ENCODE measurements at places on chromosomes 1 and 21.

DNA sequence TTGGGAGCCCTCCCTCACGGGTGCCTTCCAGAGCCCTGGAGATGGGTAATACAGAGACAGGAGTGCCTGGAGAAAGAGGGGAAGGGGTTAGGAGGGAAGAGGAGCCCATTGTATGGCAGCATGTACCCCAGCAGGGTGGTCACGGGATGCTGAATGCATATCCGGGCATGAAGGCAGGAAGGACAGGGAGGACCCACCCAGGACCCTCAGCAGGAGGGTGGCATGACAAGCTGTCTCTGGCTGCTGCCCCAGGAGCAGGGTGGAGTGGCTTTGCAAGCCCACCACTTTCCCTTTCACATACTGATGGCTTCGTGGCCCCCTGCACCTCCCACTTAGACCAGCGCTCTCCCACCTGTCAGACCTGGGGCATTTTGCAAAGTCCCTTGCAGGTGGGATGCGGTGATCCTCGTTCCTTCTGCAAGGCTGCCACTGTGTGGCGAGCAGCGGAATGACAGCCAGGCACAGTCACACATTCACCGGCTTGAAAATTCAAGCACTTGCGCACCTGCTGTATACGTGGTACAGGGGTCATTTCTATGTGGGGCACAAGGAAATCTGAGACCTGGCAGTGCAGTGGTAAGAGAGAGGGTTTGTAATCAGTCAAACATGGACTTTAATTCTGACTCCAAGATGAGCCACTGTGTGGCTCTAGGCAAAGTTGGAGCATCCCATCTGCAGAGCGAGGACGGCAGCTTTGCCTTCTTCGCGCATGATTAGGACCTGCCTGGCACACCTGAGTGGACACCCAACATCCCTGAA is 53.2 kb upstream of the TMEM51 start:
- DNase-seq = peak; percentile 8

GRCh38 chr1:231232870-231233734 is 7.9 kb upstream of the GNPAT start:
- DNase-seq = no peak

- no peak for DNase-seq
Observed at GRCh38 chr1:115214098-115214497, 124.0 kb downstream of the NGF start.

- DNase-seq = no peak
Observed at GRCh38 chr1:68136187-68136586, 85.8 kb upstream of the DIRAS3 start.

DNA sequence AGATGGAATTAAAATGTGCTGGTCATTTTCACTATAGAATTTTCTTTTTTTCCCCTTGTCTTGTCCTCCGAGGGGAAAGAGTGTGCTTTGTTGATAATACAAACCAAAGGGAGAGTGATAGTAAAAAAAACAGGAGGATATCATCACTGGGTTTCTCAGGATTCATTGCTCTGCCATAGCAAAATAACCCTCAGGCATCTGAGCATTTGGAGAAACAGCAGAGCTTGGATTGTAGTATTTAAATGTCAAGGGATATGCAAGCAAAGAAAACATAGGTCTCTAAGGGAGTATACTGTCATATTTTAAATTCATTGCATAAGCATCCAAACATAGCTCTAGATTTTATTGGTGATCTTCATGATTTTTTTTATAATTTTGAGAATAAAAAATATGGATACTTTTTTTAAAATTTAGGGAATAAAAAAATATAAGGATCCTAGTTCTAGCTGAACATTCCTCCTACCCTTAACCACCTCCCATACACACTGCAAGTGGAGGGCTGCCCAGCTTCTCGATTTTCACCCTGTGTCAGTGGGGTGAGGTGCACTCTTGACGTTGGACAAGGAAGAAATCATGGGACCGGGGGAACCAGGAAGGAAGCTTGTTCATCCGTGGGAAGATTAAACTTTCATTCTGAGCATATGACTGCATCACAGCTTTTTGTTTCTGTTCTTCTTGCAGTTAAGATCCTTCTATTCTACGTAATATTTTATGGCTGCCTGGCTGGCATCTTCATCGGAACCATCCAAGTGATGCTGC is 4.4 kb downstream of the ATP1B1 start:
- DNase-seq = no peak

GRCh38 chr1:204528241-204528640 is 12.0 kb downstream of the MDM4 start:
- no peak for DNase-seq

DNA sequence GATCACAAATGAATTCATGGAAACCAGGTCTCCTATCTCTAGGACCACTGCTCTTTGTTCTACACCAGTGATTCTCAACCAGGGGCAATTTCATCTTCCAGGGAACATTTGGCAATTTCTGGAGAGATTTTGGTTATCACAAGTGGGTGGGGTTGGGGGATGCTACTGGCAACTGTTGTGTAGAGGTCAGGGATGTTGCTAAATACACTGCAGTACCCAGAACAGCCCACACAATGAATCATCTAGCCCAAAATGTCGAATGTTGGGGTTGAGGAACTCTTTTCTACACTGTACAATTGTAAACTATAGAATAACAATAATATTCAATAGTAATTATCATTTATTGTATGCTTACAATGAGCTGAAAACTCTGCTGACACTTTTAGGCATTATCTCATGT is 55.7 kb upstream of the UBE2U start:
- no peak for DNase-seq

DNA sequence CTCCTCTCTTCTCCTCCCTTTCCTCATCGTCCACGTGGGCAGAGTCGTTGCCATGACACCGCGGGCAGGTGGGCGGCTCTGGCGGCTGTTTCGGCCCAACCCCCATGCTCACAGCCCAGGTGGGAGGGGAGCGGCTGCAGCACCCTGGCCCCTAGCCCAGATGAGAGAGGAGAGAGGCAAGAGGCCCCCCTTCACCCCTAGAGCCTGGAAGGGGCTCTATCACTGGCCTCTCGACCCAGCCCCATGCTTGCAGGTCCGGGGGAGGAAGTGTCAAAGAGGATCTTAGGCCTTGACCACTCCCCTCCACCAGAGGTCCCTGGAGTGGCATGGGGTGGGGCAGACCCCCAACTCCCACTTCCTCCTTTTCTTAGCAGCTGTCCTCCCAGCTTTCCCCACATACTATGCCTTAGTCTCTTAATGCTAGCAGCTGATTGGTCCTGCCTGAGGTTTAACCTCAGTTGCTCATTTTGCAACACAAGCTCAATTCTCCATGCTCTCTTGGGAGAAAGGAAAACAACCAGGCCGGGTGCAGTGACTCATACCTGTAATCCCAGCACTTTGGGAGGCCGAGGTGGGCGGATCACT is 10.4 kb downstream of the DLGAP3 start:
- DNase-seq = no peak

GRCh38 chr21:20445971-20446370 is 552.2 kb upstream of the NCAM2 start:
- no peak for DNase-seq

GRCh38 chr1:20185834-20186782 is at the start of the genes PLA2G2C and UBXN10:
PLA2G2C (minus strand) TSS chr1:20186518; CDS start chr1:20177363, 9,155 bp downstream.
UBXN10 (plus strand) TSS chr1:20186096; CDS start chr1:20190562, 4,466 bp downstream.
- DNase-seq = no peak

DNA sequence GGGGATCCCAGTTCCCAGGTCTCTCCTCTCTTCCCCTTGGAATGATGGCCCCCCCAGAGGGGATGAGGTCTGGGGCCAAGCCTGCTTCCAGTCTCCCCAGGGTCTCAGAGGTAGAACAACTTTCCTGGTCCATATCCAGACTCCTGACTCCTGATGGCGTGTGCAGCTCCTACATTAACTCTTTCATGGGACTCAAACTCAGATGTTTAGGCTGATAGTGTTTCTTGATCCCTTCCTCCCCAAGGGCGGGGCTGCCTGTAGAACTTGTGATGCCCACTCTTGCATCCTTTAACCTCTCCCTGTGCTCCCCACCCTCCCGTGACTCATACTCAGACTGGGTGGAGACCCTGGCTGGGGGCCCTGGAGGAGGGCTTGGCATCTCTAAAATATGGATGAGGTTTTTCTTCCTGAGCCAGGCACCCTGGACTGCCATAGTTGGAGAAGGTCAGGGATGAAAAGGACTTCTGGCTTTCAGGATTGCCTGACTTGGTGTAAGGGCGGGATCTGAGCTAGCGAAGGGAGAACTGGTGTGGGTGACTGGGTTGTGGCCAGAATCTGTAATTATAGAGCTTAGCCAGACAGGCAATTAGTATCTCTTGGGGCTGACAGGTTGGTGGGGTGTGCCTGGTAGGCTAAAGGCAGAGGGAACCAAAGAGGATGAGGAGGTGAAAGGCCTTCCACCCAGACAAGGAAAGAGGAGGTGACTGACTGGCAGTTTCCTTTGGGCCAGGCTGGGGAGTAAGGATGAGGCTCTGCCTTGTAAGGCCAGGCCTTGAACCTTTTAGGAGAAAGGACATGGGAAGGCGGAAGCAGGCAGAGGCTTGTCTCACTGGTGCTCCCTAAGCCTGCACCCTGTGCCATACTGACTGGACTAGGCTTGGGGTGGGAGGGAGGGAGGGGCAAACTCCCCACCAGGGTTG is 1.5 kb downstream of the ATP8B2 start:
- DNase-seq = no peak

DNA sequence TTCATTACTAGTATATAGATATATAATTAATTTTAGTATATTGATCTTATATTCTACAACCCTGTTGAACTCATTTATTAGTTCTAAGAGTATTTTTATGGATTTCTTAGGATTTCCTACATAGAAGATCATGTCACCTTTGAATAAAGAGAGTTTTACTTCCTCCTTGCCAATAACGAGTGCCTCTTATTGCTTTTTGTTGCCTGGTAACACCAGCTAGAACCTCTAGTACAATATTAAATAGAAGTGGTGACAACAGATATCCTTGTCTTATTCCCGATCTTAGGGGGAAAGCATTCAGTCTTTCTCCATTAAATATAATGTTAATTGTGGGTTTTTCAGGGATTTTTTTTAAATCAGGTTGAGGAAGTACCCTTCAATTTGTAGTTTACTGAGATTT is 40.8 kb downstream of the WNT2B start:
- DNase-seq = no peak

GRCh38 chr1:37461698-37462436 is 12.5 kb upstream of the ZC3H12A start:
- no peak for DNase-seq

DNA sequence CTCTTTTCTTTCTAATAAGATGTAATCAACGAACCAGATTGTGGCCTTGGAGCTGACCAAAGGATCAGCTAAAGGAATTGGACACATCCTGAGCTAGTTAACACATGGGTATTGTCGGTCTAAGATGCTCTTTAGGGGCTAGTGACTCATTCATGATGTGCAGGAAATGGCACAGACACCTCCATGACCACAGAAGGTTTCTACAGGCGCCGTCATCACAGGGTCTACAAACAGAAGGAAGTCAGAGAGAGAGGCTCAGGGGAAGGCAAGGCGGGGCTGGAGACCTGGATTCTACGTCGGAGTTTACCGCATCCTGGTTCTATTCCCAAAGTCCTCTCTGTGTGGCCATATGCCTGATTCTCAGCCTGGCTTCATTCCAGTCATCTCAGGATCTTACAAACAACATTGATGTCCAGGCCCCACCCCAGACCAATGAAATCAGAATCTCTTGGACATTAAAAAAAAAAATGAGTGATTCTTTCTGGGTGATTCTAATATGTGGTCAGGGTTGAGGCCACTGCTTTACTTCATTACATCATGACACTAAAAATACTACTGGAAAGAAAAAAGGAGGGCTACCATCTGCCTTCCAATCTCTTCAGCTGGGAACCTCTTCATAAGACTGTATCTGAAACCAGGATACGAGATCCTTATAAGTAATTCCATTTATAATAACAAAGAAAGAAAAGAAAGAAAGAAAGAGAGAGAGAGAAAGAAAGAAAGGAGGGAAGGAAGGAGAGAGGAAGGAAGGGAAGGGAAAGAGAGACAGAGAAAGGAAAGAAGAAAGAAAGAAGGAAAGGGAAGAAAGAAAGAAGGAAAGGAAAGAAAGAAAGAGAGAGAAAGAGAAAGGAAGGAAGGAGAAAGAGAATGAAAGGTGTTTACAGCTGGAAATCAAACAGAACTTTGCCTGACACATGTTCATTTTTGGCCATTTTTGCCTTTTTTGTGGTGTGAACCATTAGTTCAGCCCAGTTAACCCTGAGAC is 11.6 kb upstream of the KCNJ15 start:
- DNase-seq = peak; percentile 2

DNA sequence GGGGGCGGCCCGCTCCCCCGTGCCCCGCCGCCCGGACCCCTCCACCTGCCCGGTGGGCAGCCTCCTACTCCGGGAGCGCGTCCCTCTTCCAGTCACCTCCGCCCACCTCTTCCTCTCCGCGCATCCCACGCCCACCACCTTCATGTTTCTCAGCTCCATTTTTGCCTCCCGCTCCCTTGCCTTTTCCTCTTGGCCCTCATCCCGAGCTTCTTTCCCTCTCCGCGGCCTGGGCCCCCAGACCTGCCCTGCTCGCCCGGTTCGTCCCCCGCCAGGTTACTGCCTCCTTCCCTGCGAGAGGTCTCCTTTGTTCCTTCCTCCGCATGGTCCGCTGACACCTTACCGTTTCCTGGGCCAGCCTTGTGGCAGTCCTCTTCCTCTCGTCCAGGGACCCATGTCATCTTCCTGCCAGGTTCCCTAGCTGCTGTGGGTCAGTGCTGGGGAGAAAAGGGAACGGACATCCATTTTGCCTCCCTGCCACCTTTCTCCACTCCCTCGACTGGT is 563 bp downstream of the QSOX1 start:
- DNase-seq = no peak

DNA sequence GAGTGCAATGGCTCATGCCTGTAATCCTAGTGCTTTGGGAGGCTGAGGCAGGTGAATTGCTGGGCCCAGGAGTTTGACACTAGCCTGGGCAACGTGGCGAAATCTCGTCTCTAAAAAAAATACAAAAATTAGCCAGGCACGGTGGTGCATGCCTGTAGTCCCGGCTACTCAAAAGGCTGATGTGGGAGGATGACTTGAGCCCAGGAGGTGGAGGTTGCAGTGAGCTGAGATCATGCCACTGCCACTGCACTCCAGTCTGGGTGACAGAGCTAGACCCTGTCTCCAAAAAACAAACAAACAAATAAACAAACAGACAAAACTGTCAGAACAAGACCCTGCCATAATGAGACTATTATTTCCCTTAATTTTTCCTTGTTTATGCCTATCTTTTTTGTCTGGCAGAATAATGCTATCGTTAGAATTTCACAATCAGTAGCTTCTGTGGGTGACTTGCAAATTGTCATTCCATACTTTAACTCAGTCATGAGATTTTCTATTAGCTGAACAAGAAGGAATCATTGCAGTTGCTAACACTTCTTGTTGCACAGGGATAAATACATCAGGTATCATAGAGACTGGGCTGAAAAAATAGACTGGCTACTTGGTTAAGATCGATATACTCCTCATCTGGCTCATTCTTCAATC is 7.5 kb upstream of the THEM4 start:
- DNase-seq = no peak

GRCh38 chr21:44332383-44332782 is 6.8 kb downstream of the CFAP410 start:
- no peak for DNase-seq
